ENCODE measurements at places on chromosomes 2 and 18.
A peak's percentile ranks its signal among the peaks of the same experiment; 100 is the strongest.

DNA sequence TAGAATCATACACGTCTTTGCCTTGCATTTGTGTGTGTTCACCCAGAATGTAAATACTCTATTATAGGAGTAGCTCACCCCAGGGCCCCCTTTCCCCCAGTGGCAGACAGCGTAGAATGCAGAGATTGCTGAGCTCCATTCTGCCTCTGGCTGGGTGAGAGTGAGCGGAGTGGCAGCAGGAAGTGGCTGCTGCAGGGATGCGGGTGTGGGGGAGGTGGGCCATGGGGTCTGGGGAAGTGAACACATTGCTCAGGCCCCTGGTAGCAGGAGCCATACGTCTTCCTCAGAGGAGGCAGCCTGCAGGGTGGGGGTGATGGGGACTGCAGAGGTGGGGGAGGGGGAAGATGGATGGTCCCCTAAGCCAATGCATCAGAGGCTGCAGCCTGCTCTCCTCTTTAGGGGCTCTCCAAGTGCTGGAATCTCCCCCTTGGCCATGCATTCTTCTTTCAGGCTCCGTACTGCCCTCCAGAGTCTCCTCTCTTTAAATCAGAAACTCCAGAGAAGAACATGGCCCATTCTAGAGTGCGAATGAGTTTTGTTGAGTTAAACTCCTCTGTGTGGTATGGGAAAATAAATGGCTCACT, 72.2 kb downstream of the CELF4 start:
- no peak for DNase-seq

- DNase-seq: no peak
These were observed 82.5 kb upstream of the ARL4C start for GRCh38 chr2:234579231-234579962.

DNA sequence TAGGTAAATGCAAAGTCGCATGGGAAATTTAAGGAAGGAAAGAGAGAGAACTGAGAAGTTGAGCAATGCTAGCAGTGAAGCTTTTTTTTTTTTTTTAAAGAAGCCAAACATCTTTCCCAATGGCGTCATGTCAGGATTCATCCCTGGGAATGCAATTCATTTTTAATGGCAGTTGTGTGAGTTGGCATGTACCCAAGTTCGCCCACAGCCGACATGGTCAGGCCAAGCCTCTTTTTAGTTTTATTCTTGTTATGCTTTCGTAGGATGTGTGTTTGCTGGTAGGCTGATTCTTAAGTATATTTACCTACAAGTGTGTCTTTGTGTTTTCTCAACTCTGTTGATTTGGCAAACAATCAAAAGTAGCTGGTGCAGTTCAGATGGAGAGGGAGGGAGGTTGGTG, 127.6 kb upstream of the ITGA6 start:
- no peak for DNase-seq

GRCh38 chr2:233807966-233808935, 30.1 kb downstream of the MROH2A start:
- DNase-seq: no peak

DNA sequence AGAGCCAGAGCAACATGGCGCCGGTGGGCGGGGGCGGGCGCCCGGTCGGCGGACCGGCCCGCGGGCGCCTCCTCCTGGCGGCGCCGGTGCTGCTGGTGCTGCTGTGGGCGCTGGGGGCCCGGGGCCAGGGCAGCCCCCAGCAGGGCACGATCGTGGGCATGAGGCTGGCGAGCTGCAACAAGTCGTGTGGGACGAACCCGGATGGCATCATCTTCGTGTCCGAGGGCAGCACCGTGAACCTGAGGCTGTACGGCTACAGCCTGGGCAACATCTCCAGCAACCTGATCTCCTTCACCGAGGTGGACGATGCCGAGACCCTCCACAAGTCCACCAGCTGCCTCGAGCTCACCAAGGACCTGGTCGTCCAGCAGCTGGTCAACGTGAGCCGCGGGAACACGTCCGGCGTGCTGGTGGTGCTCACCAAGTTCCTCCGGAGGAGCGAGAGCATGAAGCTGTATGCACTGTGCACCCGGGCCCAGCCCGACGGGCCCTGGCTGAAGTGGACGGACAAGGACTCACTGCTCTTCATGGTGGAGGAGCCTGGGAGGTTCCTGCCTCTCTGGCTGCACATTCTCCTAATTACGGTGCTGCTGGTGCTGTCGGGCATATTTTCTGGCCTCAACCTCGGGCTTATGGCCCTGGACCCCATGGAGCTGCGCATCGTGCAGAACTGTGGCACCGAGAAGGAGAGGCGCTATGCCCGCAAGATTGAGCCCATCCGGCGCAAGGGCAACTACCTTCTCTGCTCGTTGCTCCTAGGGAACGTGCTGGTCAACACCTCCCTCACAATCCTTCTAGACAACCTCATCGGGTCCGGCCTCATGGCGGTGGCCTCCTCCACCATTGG, 507 bp downstream of the CNNM4 start:
- DNase-seq: peak; percentile 60

DNA sequence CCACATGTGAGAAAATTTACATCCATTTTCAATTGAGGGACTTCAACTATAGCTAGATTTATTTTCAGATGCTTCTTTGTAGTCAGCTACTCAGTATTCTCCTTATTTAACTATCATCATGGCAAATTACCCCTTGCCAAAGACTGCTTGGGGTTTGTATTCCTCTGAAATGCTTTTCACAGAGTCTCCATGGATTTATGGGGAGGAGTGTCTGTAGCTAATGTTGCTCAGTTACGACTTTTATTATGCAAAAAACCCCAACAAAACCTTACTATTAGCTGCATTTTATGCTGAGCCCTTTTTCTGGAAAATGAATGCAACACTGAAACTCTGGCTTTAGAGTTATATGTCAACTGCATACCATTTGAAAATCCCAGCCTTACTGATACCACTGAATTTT, 78.6 kb downstream of the RFTN2 start:
- DNase-seq: no peak

GRCh38 chr2:164694275-164694695, 73.0 kb upstream of the GRB14 start:
- no peak for DNase-seq

DNA sequence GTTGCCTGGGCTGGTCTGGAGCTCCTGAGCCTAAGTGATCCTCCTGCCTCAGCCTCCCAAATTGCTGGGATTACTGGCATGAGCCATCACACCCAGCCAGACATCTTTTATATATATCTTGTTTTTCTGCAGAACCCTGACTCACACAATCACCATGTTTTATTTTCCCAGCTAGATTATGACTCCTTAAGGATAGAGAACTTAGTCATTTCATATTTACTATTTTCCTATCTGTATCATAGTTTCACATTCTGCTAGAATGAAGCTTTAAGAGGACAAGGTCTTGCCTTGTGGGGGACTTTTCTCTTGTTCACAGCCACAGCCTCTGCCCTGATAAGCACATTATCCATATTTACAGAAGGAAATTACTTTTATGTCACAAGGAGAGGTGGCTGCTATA, 73.9 kb downstream of the LBH start:
- no peak for DNase-seq

GRCh38 chr2:31322371-31322770, 88.4 kb downstream of the EHD3 start:
- DNase-seq: no peak

- DNase-seq: no peak
These were observed 31.1 kb downstream of the CTIF start for GRCh38 chr18:48569915-48570264.

GRCh38 chr2:202624133-202624532, 10.6 kb upstream of the FAM117B start:
- DNase-seq: no peak

DNA sequence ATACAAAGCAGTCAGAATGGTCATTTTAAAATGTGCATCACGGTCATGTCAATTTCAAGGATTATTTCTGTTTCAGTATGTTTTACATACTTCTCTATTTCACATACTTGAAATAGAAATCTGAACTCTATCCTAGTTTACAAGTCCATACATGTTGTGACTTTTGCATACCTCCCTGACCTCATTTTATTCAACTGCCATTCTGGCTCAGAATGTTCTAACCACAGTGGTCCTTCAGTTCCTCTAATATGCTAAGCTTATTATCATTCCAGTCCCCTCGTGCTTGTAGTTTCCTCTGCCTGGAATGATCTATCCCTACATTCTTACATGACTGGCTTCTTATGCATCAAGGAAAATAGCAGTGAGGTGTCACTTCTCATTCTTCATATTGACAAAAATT, 295.6 kb downstream of the KIAA1328 start:
- no peak for DNase-seq

- no peak for DNase-seq
These were observed 215.3 kb downstream of the TTC32 start for GRCh38 chr2:19686439-19686838.

GRCh38 chr2:123609077-123609476, 416.0 kb upstream of the CNTNAP5 start:
- no peak for DNase-seq

Data from activated naive CD4-positive, alpha-beta T cell (primary cell).